ENCODE measurements at places on chromosomes 5 and 9.

DNA sequence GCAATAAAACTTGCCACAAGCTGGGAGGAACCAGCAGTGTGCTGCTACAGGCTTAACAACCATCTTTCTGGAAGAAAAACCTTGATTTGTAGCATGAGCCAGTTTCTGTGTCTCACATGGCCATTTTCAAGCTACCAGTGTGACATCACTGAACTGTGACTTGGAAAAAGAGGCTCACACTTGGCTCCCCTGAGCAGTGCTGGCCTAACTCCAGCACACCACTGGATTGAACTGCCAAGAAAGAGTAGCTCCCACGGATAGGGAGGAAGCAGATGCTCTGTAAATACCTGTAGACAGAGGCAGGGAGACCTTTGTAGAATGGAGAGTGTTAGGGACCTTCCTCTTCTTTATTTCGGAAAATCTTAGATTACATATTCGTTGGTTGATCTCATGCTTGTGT, 197.9 kb downstream of the SH3GL2 start:
- no peak for DNase-seq

DNA sequence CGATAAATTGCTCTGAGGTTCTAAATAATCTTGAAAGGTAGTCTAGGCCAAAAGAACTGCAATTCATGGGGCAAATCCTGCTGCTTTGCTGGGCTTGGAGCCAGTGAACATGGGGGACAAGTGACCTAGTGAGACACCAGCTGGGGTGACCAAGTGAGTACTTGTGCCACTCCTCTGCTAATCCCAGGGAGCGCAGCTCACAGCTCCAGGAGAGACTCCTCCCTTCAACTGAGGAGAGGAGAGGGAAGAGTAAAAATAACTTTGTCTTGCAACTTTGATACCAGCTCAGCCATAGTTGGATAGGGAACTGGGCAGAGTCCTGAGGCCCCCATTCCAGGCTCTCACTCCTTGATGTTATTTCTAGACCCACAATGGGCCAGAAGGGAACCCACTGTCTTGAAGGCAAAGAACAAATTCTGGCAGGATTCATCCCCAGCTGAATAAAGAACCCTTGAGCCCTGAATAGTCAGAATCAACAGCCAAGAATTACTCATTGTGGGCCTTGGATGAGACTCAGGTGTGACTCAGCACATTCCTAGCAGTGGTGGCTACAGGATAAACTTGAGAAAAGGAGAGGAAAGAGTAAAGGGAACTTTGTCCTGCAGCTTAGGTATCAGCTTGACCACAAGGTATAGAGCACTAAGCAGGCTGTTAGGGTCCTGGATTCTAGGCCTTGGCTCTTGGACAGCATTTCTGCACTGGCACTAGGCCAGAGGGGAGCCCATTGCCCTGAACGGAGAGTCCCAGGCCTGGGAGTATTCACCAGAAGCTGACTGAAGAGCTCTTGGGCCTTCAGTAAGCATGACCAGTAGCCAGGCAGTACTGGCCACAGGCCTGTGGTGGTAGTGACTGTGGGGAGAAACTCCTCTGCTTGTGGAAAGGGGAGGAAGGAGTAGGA, 288.3 kb upstream of the CDH18 start:
- no peak for DNase-seq

- no peak for DNase-seq
Measured at GRCh38 chr9:121809356-121810050, 158.1 kb downstream of the DAB2IP start.

- DNase-seq = no peak
Measured at GRCh38 chr9:7176561-7176960, 418.8 kb downstream of the KDM4C start.

DNA sequence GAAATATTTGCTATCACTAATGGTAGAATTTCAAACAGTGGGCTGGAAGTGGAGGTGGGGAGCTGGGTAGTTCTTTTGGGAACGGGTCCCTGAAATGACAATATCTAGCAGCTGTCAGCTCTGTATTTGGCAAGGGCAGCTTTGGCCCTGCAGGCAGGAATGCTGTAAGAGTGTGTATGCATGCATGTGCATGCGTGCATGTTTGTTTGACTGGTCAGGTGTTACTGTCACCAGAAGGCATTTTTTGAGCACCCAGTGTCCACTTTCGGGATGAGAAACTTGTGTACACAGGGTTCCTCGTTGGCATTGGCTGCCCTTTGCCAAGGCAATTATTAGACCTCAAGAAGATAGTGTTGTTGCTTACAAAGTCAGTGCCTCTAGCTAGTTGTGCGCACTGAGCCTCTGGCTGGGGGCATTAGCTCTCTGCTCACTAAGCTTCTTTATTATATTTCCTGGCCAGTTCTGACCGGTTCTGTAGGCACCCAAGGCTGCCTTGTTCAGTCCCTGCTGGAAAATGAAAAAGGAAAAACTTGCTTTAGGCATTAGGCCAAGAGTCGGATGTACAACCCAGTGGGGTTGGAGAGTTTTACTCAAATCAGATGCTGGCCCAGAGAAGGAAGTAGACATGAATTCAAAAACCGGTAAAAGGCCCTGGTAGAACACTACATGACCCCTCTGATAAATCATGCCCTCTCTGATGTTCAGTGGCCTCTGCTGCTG, 2.0 kb downstream of the CYFIP2 start:
- peak; percentile 56 for DNase-seq
